ENCODE measurements at places on chromosomes 3 and 15.

- DNase-seq, result no peak
These were observed 266.8 kb downstream of the ABHD5 start for GRCh38 chr3:43957553-43957952.

GRCh38 chr3:79268422-79268821 is 499.4 kb downstream of the ROBO1 start:
- DNase-seq, result no peak

DNA sequence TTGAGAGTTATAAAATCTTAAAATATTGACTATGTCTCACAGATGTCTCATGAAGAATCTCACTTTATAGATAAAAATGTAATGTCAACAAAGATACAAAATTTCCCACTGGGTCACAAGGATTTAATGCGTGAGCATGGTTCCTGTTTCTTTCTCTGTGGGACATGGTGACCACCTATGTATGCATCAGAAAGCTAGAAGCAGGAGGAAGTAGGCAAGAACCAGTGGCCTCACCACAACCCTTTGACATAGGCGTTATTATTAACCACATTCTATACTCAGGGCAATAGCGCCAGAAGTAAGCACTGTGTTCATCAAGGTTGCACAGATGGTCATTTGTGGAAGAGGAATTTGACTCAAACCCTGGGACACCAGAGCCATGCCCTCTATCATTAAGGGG is 11.7 kb upstream of the ADAMTS17 start:
- no peak for DNase-seq

- no peak for DNase-seq
These were observed at the start of gene TF for GRCh38 chr3:133745981-133746711. Gene TF, plus strand, starts transcription at chr3:133746393. Its CDS starts 48 bp downstream, at chr3:133746441.

GRCh38 chr3:25557694-25558093 is 107.0 kb downstream of the TOP2B start:
- DNase-seq, result no peak

- DNase-seq, result no peak
These were observed 12.4 kb downstream of the ZNF710 start for GRCh38 chr15:90013503-90013937.

- no peak for DNase-seq
These were observed 841.3 kb downstream of the ROBO1 start for GRCh38 chr3:78926523-78926922.

- DNase-seq, result no peak
These were observed 47.4 kb downstream of the PAQR5 start for GRCh38 chr15:69346112-69346511.

GRCh38 chr3:150867434-150867833 is 37.8 kb downstream of the MINDY4B start:
- no peak for DNase-seq

- no peak for DNase-seq
These were observed 21.7 kb downstream of the KIF7 start for GRCh38 chr15:89633585-89633984.

DNA sequence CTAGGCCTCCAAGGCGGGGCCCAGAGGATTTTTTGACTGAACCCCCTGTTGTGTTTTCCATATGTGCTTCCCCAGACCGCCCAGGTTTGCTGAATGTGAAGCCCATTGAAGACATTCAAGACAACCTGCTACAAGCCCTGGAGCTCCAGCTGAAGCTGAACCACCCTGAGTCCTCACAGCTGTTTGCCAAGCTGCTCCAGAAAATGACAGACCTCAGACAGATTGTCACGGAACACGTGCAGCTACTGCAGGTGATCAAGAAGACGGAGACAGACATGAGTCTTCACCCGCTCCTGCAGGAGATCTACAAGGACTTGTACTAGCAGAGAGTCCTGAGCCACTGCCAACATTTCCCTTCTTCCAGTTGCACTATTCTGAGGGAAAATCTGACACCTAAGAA is 50.5 kb upstream of the TSEN2 start:
- no peak for DNase-seq

DNA sequence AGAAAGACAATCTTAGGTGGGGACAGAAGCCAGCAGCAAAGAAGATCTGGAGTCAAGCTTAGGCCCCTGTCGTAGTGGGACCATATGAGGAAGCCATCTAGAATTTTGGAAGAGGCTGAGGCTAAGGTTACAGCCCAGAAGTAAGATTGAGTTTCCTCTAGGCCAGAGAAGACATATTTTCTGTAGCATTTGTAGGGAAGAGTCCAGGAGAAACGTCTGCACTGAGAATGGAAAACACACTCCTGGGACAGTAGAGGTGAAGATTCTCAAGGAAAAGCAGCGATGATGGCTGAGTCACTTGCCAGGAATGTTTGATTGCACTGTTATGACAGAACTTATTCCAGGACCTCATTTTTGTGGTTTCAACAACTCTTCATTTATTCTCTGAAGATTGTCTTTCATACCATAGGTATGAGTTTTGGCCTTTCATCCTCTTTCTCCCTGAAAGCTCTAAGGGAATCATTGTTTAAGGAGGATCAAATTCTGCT is 107.2 kb downstream of the GTPBP8 start:
- DNase-seq, result no peak

GRCh38 chr3:62172199-62172598 is 201.2 kb downstream of the FEZF2 start:
- DNase-seq, result no peak

GRCh38 chr15:27831384-27832236 is 267.5 kb downstream of the OCA2 start:
- no peak for DNase-seq

DNA sequence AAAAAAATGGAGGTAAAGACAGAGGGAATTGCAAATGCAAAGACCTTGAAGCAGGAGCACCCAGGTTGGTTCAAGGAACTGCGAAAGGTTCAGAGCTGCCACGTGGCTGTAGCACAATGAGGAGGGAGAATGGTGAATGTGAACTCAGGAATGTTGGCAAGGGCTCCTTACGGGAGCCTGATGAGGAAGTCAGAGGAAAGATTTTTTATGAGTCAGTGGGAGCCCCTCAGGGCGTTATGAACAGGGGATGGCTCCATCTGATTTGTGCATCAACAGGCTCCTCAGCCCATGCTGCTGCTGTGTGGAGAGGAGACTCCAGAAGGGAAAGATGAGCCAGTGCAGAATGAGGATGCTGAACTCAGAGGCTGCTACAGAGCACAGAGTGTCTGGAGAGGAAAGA is 194.4 kb downstream of the ARRDC4 start:
- DNase-seq, result no peak

DNA sequence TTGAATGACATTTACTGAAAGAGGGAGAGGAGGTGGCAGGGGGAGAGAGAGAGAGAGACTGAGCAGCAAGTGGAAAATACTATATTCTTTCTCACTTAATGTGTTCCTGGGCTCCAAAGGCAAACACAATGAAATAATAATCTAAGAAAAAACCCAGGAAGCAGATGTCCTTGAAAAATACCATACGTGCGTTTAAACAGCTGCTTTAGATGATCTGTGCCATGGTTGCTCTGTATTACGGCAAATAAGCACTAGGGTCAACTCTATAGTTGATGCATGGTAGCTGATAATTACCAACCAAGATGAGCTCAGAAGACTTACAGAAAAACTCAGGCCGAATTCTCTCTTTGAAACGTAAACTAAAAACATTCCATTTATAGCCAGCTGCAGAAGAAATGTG is 410.3 kb upstream of the TBL1XR1 start:
- no peak for DNase-seq

DNA sequence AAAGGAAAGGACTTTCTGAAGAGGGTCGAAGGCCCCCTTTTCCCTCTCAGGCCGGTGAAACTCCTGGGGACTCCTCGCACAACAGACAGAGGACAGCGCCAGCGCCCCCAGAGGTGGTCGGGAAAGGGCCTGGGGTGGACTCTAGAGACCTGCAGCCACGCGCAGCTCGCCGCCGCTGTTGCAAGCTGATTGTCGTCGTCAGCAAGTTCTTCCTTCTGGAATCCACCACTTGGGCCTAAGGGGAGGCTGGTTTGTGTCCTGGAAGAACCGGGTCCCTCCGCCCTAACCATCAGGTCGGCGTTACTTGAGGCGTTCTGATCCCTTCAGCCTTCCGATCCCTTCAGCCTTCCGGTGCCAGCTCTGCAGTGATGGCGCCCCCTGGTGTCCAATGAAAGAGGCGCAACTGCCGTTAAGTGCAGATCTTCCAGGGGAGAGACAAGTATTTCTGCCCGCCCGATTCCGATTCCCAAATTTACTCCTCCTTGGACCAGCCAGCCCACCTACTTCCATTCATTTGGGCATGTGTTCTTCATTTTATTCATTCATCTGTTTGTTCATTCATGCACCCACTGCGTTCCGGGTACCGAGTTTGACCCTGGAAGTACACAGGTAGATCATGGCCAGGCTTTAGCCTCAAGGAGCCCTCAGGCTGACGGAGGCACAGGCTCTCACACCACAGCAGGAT is 77.2 kb upstream of the SLC6A11 start:
- no peak for DNase-seq

DNA sequence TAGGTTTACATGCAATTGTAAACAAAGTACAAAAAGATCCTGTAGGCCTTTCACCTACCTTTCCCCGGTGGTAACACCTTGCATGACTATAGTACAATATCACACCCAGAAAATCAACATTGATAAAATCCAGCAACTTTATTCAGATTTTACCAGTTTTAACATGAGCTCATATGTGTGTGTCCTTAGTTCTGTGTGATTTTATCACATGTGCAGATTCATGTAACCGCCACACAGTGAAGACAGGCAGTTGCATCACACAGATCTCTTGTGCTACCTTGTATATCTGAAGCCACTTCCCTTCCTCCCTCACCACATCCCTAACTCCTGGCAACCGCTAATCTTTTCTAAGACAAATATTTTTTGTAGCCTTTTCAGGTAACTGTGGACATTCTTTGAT is 183.5 kb upstream of the C2CD4B start:
- no peak for DNase-seq

DNA sequence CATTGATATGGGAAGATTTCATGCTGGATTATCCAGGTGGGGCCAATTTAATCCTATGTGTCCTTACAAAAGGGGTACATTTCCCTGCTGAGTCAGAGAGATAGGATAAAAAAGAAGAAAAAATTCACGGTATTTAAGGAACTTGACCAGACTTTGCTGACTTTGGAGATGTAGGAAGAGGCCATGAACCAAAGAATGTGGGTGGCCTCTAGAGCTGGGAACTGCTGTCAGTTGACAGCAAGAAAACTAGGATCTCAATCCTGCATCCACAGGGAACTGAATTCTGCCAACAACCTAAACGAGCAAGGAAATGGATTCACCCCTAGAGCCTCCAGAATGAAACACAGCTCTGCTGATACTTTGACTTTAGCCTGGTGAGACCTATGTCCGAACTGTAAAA is 148.1 kb upstream of the SLC24A5 start:
- DNase-seq, result no peak

GRCh38 chr3:134214239-134214638 is 36.4 kb downstream of the RYK start:
- DNase-seq, result no peak

GRCh38 chr15:28979208-28979841 is 93.6 kb downstream of the APBA2 start:
- DNase-seq, result no peak

DNA sequence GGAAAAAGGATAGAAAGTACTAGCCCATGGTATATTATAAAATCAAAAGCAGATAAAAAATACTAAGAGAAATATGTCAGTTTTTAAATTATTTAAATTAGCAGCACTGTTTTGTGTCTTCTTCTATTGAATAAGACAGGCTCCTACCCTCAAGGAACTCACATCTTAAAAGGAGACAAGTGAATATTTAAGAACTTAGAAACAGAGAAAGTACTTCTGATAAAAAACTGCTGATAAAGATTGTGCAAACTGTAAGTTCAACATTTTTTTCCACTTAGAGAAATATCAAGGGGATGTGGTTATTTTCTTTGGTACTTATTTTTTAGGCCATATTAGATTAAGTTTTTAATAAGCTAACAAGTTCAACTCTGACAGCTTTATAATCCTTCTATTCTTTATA is 3.0 kb upstream of the ANKRD28 start:
- DNase-seq, result no peak

DNA sequence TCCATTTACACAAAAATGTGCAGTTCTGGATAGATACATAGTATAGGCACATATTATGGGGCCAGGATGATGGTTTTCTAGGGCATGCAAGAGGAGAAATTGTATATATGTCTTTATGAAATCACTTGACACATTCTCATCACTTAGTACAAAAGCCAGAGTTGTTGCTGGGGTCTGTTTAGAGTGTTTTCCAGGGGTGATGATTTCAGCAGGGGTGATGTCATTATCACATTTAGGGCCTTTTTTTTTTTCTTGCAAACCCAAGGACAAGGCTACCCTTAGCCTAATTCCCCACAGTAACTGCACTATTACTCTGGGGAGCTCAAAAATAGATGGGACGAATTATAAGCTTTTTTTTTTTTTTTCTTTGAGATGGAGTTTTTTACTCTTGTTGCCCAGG is 3.6 kb downstream of the ZNF589 start:
- DNase-seq, result no peak

DNA sequence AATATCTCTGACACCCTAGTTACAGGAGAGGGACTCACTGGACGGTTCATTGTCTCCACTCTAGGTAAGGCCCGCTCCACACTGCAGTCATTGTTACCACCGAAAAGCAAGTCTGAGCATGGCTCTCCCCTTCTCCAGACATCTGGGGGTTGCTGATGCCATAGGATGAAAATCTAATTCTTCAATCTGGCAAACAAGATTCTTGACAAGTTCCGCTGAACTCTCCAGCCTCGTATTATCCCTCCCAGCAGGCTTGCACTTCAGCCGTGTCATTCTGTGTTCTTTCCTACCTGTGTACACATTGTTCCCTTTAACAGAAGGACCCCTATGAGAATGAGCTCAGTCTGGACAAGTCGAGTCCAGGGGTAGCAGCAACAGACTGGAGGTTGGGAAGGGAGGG is 152.3 kb upstream of the NR2E3 start:
- no peak for DNase-seq

- no peak for DNase-seq
These were observed 66.6 kb downstream of the SLC12A8 start for GRCh38 chr3:125145751-125146475.

DNA sequence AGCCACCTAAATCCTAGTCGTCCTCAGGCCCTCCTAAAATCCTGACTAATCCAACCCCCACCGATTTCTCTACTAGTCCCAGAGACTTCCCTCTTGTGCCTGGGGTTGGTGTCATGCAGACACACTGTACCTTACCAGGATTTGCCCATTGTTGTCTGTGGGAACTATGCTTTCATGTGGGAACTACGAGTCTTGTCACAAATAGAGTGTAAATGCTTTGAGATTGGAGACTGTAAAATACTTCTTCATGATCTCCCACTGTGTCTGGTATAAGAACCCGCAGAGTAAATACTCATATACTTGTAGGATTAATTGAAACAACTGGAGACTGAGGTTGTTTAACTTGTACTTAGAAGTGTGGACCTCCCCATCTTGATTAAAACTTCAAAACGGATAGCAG is 11.2 kb downstream of the B3GNT5 start:
- DNase-seq, result no peak

GRCh38 chr15:58403581-58403980 is 28.2 kb upstream of the LIPC start:
- DNase-seq, result no peak

DNA sequence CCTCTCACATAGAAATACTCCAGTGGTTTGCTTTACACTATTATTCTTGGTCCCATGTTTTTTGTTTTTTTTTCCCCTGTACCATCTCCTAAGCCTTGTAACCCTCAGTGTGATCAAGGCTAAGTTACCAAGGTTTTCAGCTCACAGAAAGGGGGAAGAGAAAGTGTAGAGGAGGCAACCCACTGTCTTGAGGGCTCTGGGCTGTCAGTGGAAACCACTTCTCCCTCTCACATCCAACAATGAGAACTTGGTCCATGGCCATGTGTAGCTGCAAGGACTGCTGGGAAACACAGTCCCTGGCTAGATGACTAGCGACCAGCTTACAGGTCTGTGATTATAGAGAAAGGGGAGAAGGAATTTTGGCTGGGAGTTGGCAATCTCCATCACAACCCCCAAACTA is 30.3 kb downstream of the GPD1L start:
- no peak for DNase-seq

- DNase-seq, result no peak
These were observed 271.6 kb upstream of the ZPLD1 start for GRCh38 chr3:102163039-102163817.
